SW480 (cell line): ENCODE measurements at places on chromosomes 3 and 15.

- DNase-seq = no peak
These were observed at the start of gene TIGIT for GRCh38 chr3:114293838-114294535. Gene TIGIT (plus strand): TSS chr3:114294028. CDS start chr3:114294062, 34 bp downstream.

DNA sequence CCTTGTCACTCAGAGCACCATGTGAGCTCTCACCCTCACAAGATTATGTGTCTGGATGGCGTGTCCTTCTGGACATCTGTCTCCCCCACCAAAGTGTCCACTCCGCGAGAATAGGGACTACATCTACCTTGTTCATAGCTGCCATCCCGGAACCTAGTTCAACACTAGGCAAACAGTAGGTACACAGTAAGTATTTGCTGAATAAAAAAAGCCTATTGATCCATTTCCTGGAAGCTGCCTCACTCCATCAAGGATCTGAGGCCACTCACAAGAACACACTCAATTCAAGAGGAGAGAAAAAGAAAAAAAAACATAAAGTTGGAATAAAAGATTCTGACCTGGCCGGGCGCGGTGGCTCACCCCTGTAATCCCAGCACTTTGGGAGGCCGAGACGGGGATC, 11.2 kb upstream of the ALAS1 start:
- no peak for DNase-seq

DNA sequence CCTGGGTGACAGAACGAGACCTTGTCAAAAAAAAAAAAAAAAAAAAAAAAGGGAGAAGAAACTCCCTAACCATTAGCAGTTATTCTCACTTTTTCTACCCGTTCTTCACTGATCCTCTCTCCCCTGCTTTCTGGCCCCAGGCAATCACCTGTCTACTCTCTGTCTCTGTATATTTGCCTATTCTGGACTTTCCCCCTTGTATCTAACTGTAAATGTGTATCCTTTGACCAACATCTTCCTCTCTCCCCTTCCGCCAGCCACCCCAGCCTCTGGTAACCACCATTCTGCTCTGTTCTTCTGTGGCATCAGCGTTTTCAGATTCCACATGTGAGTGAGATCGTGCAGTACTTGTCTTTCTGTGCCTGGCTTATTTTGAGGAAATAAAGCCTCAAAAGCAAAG, 6.9 kb downstream of the CYFIP1 start:
- DNase-seq = no peak

DNA sequence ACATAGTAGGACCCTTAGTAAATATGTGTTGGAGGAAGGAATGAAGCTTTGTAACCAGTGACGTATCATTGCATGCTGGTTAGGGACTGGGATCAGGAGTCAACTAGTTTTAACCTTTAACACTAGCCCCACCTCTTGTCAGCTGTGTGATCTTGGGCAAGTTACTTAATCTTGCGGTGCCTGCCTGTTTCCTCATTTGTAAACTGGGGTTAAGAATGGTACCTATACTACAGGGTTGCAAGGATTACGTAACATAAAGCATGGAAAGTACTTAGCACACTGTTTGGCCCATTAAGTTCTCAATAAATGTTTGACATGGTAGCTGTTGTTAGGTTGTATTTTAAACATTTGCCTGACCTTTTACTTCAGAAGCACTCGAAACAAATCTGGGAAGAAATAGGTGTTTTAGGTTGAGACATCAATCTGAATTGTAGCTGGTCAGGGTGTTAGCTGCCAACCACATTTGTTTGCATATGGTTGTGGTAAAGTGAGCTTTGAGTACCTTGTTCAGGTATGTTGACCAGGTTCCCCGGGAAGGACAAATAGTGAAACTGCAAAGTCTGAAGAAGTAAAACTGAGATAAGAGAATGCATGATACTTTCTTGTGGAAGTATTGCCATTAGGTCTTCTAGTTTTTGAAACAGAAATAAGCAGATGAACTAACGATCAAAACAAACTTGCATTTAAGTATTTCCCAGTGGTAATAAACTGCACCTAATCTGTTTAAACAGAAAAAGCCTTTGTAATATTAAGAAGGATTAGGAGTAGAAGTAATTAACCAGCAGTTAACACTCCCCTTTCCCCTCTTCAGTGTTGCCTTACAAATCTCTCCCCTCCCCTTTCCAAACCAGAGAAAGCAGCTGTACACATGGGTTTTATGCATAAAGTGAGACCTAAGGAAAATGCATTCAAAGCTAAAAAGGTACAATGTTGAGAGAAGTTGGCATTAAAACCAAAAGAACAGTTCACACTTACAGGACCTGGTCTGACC, 25.8 kb upstream of the SCAANT1 start:
- DNase-seq = peak; percentile 33

DNA sequence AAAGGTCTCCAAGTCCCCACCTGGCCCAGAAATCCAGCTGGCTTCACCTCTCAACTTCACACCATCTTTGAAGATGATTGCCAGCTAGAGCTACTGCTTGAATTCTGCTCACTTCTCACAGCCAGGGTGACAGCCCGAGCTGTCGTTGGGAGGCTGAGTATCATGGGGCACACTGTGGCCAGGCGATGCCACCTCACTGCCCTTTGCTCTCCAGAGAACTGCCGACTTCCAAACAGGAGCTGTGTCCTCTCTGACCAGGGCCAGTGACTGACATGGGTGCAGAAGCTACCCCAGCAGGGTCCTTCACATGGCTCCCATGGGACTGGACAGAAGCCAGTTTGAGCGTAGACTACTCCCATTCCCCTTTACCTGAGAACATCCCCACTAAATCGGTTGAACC, 254.0 kb downstream of the GABRB3 start:
- no peak for DNase-seq

DNA sequence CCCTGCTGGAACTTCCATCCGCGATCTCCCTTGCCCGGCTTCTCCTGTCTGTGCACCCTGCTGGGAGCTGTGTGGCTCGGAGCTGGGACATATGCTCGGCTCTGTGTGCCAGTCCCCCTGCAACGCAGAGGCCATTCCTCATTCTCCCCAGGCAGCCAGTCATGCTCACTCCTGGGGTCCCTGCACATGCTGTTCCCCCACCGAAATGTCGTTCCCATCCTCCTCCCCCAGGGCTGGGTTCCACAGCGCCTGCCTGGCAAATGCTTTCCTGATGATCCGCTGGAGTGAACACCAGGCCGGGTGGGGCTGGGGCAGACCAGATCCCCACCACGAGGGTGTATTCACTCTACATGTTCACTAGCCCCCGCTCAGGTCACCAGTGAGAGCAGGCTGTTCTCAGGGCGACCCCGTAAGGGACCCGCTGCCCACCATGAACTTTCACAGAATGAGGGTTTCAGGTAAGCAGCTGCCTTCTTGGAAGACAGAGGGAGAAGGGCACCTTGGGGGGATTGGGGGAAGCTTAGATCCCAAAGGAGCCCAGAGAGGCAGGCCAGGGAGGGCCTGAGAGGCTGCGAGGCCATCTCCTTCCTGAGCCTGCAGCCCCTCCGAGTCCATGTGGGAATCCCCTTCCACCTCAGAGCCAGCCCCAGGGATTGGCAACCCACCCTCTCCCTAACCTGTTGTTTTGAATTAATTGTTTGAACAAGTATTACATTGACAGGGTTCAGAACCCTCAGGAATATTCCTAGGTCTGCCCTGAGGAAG, 88.7 kb upstream of the IQSEC1 start:
- DNase-seq = no peak

DNA sequence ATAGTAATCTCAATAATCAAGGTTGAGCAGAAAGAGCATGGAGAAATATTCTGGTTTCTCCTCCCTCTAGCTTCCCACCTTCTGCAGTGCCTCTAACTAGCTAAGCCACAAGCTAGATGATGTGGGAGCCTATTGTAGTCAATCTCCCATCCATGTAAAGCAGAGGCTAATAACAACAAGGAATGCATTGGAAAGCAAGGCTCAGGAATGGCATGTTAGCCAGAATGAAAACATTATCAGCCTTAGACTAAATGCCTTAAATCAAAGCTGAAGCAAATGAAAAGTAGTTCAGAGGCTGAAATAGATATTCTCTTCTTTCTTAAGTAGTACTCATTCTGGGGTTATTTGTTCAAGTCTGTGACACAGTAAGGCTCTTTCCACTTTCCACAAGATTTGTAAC, 350.3 kb upstream of the DPPA4 start:
- no peak for DNase-seq

DNA sequence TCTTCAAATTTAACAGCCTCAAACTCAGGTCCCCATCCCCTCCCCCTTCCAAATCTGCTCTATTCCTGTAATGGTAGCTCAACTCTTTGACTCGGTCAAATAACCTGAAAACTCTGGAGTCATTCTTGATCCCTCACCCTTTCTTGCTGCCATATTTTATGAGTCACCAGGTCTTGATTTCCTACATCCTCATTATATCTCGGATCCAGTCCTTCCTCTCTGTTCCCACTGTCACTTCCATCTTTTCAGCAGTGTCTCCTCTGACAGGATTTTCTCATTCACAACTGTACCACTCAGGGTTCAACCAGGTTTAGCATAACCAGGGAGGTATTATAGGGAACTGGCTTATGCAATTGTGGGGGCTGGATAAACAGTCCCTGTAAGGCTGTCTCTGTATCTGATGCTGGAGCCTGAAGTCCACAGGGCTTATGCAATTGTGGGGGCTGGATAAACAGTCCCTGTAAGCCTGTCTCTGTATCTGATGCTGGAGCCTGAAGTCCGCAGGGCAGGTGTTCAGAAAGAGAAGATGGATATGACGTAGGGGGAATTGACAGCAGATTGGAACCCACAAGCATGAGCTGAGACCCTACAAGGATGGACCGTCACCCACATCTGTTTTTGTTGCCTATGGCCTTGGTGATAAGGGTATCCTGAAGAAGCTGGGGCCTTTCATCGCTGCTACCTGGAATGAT, 9.1 kb upstream of the FETUB start:
- no peak for DNase-seq

DNA sequence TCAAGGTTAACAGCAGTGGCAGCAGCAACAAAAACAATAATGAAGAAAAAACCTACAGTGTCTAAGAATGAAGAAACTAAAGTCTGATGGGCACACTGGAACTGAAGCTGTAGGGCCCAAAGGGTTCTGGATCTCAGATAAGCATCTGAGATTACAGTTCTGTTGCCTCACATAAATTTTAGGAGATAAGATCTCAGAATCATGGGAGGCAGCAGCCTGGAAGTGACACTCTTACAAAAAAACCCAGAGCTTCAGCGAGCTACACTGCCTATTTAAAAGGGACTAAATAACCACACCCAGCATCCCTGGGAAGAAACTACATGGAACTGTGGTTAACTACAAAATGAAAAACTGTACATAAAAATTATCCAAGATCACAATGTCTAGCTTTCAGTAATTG, 61.2 kb downstream of the PLD1 start:
- DNase-seq = no peak

GRCh38 chr3:149971403-149972075, 844 bp upstream of the PFN2 start:
- DNase-seq = peak; percentile 85

- peak; percentile 77 for DNase-seq
These were observed 1.6 kb downstream of the SPRED1 start for GRCh38 chr15:38254051-38254883.

- DNase-seq = no peak
These were observed 110.9 kb downstream of the LMLN start for GRCh38 chr3:198070871-198071270.

- no peak for DNase-seq
These were observed 202.4 kb upstream of the GADL1 start for GRCh38 chr3:31096661-31097395.

DNA sequence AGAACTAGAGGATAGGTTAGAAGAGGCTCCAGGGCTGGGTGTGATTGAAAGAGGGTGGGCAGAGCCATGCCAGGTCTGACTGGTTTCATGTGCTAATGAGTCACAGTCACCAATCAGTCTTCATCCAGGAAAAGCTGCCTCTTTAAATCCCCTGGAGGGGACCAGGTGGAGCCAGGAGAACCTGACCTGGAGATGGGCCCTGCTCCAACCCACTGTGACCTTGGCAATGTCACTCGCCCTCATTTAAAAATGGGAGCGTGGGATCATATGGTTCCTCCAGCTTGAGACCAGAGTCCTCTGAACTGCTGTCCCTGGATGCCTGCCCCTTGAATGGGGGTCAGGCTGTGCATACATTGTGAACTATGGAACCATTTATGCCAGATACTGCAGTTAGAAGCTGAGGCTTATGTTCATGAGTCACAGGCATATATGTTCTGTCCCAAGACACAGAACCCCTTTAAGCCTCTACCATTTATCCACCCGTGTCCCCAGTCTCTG, 23.0 kb downstream of the HES1 start:
- DNase-seq = peak; percentile 44

DNA sequence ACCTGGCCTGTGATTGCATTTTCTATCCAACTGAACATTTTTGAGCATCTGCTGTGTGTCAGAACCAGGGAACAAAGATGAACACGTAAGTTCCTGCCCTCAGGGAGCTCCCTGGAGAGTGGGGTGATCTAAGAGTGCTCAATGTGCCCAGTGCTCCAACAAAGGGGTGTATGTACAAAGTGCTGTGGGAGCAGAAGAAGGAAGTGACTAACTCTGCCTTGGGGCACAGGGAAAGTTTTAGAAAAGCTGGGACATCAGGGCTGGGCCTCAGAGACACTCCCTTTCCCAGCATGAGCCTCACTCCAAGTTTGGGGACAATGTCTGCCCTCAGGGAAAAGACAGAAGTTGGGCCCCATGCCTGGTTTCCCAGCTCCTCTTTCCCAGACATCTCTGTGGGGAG, 27.6 kb upstream of the BNC1 start:
- no peak for DNase-seq

- no peak for DNase-seq
These were observed 263.0 kb upstream of the NECTIN3 start for GRCh38 chr3:110808630-110809029.

GRCh38 chr3:5016211-5017161, 37.2 kb downstream of the BHLHE40 start:
- DNase-seq = peak; percentile 88

GRCh38 chr15:83206526-83207008, 1.1 kb downstream of the HDGFL3 start:
- DNase-seq = peak; percentile 34

DNA sequence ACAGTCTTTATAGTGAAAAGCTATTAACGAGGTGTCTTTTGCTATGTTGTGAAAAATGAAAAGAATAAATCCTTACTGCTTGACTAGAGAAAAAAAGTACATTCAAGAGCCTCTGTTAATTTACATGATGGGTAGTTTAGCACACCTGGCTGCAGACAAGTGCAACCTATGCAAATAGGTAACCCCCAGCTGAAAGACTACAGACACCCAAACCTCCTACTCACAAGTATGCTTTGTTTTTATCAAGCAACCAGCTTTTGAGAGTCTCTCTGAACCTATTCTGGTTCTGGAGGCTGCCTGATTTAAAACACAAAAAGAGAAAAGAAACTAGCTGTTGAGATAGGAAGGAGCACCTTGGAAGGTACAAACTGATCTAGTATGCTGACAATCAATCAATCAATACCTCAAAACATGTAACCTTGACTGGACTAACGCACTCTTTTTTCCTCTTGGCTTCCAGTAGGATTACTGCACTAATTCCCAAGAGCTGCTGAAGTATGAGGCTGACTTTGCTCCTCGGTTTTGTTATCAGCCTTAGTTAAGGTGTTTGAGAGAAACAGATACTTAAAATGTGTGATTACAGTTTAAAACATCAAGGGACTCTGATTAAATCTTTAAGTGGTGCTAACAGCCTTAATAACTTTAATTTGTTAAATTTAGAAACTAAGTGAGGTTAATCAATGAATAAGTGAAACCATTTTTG, 63.6 kb downstream of the OSBPL10 start:
- no peak for DNase-seq
